A172 (cell line): ENCODE measurements at places on chromosomes 13 and 19. TPM values are rescaled to one million over a fixed set of nuclear protein-coding genes. Genes with fewer than 3 reads are reported as not detected.
A peak's percentile ranks its signal among the peaks of the same experiment; 100 is the strongest.

GRCh38 chr13:26255691-26256277 lies 1.9 kb downstream of the CDK8 start:
- DNase-seq = no peak

DNA sequence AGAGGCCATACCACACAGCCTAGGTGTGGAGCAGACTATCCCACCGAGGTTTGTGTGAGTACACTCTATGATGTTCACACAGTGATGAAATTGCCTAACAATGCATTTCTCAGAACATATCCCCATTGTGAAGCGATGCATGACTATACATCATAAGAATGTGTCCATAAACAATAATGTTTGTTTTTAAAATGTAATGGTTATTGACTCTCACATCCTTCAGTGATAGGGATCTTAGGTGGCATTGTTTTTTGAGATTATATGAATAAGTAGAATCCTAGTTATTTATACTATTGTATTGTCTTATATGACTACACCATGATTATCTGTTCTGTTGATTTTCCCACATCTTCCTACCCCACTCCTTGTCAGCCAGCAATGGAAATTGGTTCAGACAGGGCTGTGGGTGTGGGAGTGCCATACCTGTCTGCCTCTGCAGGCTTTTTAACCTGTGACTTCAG lies 13.6 kb downstream of the CCNA1 start:
- DNase-seq = no peak

- DNase-seq = peak; percentile 95
Observed at GRCh38 chr13:30577401-30577852, 40.3 kb upstream of the USPL1 start.

DNA sequence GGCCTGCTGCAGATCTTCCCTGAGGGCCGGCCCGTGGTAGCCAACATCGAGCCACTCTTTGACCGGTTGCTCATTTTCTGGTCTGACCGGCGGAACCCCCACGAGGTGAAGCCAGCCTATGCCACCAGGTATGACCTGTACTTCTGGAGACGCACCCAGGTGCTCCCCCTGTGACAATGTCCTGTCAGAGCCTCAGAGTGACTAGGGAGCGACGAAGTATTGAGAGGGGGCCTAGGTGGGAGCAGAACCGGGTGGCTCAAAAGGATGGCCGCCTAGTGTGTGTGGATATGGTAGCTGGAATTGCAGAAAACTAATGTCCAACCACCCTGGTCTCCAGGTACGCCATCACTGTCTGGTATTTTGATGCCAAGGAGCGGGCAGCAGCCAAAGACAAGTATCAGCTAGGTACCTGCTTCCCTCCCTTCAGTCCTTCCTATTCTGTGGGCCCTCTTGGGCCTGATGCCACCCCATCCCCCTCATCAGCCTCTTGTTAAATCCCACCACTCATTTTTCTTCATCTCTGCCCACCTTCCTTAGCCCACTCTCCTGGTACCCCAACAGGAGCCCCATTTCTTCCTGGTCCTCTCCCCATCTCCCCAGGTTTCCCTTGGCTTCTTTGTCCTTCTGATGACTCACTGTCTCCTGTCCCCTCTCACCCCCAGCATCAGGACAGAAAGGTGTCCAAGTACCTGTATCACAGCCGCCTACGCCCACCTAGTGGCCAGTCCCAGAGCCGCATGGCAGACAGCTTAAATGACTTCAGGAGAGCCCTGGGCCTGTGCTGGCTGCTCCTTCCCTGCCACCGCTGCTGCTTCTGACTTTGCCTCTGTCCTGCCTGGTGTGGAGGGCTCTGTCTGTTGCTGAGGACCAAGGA lies 8.4 kb downstream of the EGLN2 start:
- no peak for DNase-seq

GRCh38 chr19:51547397-51548212 lies 16.1 kb upstream of the SIGLEC6 start:
- no peak for DNase-seq

DNA sequence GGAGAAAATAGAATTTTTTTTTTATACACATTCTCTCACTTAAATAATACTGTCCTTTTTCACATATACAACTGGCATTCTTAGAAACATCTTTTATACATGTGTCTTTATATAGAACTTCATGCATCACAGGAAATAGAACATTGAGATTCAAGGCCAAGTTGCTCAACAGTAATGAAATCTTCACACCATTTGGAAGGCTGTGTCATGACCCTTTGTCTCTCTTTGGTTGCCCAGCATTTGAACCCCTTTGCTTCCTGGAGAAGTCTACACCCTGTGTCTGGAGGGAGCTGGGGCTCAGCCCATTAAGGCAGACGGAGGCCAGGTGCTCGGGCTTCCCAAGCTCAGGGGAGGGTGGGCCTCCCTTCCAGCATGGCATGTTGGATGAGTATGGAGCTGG lies 41.1 kb downstream of the B3GLCT start:
- no peak for DNase-seq

- DNase-seq = no peak
Observed at GRCh38 chr19:1407528-1408299, at the start of gene DAZAP1. Gene DAZAP1, plus strand, starts transcription at chr19:1407586. Its CDS starts 188 bp downstream, at chr19:1407774.

DNA sequence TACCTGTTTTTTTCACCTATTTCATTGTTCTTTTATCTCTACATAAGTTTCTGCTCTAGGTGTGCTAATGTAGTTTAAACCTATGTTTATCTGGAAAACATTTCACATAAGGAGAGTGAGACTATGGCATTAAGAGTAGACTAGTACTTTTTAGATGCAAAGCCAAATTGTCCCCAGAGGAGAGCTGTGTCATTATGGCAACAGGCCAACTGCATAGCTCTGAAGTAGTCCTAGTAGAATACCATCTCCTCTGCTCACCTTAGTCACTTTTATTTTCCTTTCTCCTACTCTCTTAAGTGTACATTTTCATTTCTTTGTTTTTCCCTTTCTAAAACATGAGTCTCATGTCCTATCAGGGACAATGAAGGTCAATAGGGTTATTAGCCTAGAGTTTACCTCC lies 123.1 kb downstream of the ITGBL1 start:
- peak; percentile 35 for DNase-seq

GRCh38 chr13:97091196-97091595 lies 96.9 kb upstream of the OXGR1 start:
- DNase-seq = no peak

DNA sequence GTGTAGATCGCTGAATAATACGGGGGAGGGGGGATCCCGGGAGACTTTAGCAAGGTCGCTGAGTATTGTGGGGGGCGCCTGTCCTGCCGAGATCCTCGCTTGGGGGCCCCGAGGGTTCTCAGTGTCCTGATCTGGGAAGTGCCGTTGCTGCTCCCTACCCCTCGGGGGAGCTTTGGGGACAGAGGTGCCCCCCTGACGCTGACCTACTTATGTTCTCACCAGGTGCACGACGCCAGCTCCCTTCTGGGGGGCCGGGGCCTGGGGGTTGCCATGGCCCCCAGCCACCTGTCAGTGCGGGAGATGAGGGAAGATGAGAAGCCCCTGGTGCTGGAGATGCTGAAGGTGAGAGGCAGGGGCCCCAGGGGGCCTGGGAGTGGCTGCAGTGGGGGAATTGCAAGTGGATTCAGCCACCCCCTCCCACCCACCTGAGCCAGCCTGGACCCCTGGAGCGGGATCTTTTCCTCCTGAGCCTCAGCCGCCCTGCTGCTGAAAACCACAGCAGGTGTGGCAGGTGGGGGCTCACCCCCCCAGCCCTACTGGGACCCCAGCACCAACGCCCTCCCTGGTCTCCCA lies 537 bp downstream of the NAT14 start:
- no peak for DNase-seq

GRCh38 chr13:22270881-22271280 lies 600.0 kb downstream of the FGF9 start:
- DNase-seq = no peak

DNA sequence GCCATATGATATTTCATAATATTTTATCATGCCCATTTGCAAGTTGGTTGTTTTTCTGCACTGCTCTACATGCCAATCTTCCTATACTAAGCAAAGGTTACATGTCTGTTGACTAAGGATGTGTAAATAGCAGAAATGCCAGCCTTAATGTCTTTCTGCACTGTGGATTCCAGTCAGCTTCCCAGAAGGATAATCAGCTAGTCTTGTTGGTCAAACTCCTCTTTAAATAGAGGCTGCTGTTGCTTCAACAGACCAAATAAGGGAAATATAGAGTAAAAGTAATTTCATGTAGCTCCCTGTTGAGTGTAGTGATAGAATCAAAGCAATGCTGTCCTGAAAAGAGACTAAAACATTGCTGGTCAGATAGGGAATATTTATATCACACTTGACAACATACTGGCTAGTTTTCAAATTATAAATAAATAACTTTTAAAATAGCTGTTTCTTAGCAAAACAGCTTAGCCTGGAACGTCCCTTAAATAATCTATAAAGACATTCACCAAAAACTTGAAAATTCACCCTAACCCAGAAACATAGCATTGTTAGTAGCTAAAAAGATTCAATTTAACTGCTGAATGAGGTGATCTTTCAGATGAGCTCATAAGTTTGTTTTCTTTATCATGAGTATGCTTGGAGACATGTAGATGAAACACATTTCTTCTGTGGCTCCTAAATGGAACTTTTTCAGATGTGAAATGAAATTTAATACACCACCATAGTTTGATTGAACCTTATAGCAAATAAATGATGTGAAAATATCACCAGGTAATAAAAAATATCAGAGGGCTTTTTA lies 56.6 kb downstream of the FRY start:
- DNase-seq = no peak

DNA sequence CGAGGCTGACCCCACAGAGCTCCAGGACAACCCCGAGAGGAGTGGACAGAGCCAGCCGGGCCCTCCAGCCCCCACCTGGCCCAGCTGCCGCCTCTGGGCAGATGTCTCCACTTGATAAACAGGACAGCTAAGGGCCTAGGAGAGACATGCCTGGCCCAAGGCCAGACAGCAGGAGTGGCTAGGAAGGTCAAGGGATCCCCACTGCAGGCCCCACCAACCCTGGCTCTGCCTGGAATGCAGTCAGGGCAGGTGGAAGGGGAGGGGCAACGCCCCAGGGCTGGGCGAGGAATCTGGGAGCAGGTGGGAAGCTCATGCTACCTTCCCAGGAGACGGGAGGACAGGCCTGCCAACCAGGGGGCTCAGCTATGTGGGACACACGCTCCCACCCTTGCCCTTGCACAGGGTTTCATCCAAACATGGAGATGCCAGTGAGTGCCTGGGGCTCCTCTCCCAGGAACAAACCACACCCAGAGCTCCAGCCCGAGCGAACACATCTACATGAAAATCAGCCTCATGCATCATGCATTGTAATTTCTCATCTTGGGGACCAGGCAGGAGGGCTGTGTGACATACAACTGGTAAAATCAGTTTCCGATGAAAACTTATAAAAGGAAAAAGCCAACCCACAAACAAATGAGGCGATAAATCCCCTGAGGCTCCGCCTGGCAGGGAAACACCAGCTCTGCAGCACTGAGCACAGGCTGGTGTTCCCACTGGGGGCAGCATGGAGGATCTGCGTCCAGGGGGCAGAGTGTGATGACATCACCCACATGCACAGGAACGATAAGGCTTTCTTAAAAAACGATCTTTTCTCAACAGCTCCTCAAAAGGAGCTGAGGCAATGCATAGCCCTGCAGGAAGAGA lies 25.0 kb downstream of the SH3GL1 start:
- DNase-seq = peak; percentile 89

DNA sequence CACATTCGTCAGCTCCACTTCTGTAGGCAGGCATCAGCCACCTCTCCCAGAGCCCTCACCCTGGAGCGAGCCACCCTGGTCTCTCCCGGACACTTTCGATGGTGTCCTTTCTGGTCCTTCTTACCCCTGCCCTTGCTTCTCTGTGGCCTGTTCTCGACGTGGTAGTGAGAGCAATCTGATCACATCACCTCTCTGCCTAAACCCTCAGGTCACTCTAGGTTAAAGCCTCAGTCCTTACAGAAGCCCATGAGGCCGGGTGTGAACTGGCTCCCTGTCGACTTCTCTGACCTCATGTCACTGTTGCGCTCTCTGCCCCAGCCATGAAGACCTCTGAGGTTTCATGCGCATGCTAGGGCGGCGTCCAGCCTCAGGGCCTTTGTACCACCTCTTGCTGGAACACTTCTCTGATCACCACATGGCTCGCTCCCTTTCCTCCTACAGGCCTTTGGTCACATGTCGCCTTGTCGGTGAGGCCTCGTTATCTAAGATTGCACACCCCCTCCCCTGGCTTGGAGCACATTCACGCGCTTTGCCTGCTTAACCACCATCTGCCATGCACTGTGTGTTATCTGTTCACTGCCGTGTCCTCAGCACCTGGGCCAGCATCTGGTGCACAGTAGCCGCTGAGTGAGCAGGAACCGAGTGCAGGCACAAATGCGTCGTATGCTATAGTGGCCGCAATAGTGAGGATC lies 101.5 kb downstream of the DPF1 start:
- no peak for DNase-seq

- DNase-seq = no peak
Observed at GRCh38 chr19:49570997-49571676, 9.2 kb downstream of the NOSIP start.

- no peak for DNase-seq
Observed at GRCh38 chr19:11090997-11091702, 1.9 kb downstream of the LDLR start.

DNA sequence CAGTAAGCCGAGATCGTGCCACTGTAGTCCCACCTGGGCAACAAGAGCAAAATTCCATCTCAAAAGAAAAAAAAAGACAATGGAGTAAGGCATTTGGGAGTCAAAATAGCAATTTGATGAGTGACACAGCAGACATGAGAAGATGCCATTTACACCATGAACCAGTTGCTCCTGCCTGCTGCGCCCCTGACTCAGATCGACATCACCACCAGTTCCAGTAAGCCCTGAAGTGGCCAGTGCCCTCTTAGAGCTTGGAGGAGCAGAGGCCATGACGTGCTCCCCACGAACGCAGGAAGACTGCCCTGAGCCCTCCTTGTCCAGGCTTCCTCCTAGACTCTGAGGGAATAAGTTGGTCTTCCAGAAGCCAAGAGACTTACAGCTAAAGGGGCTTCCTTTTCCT lies 339.2 kb downstream of the MYO16 start:
- DNase-seq = no peak

- DNase-seq = no peak
Observed at GRCh38 chr13:50793026-50793425, 50.5 kb downstream of the DLEU7 start.

RDH8 gene
- not detected in 2 replicates for total RNA-seq

RHPN2 gene
- 17.4 and 23.0 TPM in 2 replicates for total RNA-seq

FUT1 gene
- total RNA-seq = 0.81 and 0.98 TPM in 2 replicates

ZNF480 gene
- total RNA-seq = 11.3 and 12.6 TPM in 2 replicates

URAD gene
- not detected in 2 replicates for total RNA-seq

KLK1 gene
- not detected in 2 replicates for total RNA-seq

SYMPK gene
- total RNA-seq = 18.6 and 25.5 TPM in 2 replicates

RASAL3 gene
- not detected in 2 replicates for total RNA-seq

NBEA gene
- total RNA-seq = 2.0 and 2.5 TPM in 2 replicates

IFI30 gene
- total RNA-seq = 28.2 and 40.5 TPM in 2 replicates

ZNF121 gene
- 39.4 and 41.5 TPM in 2 replicates for total RNA-seq

PEX11G gene
- 3.0 and 6.7 TPM in 2 replicates for total RNA-seq

RASA3 gene
- total RNA-seq = 17.8 and 21.4 TPM in 2 replicates
